ENCODE measurements at places on chromosomes 11 and 22.

GRCh38 chr11:118202599-118203422 is 22.0 kb downstream of the JAML start:
- no peaks in the 10 kb centered on the region for H3K27me3 ChIP-seq
- DNase-seq = peak; percentile 44
- no peaks in the 10 kb centered on the region for H3K4me1 ChIP-seq

GRCh38 chr22:46902436-46902835 is 140.0 kb downstream of the TBC1D22A start:
- no peak overlapping the region for H3K4me3 ChIP-seq
- no peak overlapping the region for H3K27ac ChIP-seq
- peaks cover 8% of the 10 kb centered on the region for H3K36me3 ChIP-seq
- no peak for DNase-seq
- no peaks in the 10 kb centered on the region for H3K4me1 ChIP-seq

GRCh38 chr11:76783896-76784813 is 999 bp downstream of the TSKU start:
- H3K27me3 ChIP-seq = no peaks in the 10 kb centered on the region
- peak overlapping the region; percentile 86 for H3K4me3 ChIP-seq
- DNase-seq = peak; percentile 85

- no peak overlapping the region for H3K27ac ChIP-seq
- no peaks in the 10 kb centered on the region for H3K27me3 ChIP-seq
- no peak for DNase-seq
- H3K4me1 ChIP-seq = no peaks in the 10 kb centered on the region
Measured at GRCh38 chr11:124928942-124929665, 6.7 kb downstream of the HEPACAM start.

- no peak for DNase-seq
- H3K27me3 ChIP-seq = no peaks in the 10 kb centered on the region
- no peak overlapping the region for H3K4me3 ChIP-seq
- H3K4me1 ChIP-seq = no peaks in the 10 kb centered on the region
- no peaks in the 10 kb centered on the region for H3K36me3 ChIP-seq
Measured at GRCh38 chr11:75797792-75798191, 17.2 kb upstream of the UVRAG start.

DNA sequence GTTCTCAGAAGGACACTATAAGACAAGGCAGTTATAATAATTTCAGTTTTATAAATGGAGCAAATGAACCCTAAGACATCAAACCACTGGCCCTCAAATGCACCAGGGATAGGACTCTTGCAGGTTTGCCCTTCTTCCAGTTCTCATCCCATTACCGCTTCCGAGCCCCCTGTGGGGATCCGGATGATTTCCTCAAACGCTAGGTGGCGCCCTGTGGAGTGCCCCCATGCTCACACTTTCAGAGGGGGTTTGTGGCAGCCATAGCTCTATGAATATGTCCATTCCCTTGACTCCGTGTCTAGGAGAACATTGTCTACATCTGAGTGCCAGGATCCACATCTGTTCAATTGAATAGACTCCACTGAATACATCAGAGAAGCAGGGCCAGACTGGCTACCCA is 816.3 kb downstream of the NTM start:
- no peak overlapping the region for H3K4me3 ChIP-seq
- DNase-seq = no peak
- no peaks in the 10 kb centered on the region for H3K4me1 ChIP-seq

DNA sequence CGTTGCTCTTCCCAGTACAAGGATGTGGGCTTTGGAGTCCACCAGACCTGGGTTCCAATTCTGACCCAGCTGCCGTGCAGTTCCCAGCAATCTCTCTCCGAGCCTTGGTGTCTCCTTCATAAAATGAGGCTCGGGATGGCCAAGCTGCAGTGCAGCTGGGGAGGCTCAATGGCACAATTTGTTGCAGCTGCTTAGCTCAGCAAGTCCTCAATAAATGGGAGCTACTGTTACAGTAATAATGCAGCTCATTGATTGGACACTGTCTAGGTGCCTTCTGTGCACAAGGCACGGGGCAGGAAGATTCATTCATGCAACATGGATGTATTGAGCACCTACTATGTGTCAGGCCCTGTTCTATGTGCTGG is 37.1 kb downstream of the SHISAL1 start:
- H3K27ac ChIP-seq = no peak overlapping the region
- DNase-seq = no peak
- H3K4me3 ChIP-seq = no peak overlapping the region
- H3K4me1 ChIP-seq = no peaks in the 10 kb centered on the region
- H3K27me3 ChIP-seq = no peaks in the 10 kb centered on the region

DNA sequence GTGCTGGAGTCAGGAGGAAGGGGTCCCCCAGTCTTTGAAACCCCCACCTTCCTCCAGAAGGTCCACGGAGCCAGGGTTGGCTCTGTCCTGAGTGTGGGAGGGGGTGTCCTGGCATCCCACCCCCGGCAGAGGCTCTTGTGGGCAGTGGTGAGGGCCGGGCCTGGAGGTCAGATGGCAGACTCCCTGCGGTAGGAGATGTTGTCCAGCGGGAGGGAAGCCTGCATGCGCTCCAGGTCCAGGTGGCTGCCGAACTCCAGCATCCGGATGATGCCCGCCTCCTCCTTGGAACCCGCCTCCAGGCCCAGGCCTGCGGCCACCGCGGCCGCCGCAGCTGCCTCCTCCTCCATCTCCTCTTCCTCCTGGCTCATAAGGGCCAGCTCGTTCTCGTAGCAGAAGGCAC is 28.4 kb downstream of the KCNJ4 start:
- H3K36me3 ChIP-seq = no peaks in the 10 kb centered on the region
- DNase-seq = no peak
- no peak overlapping the region for H3K4me3 ChIP-seq
- H3K27me3 ChIP-seq = no peaks in the 10 kb centered on the region
- H3K27ac ChIP-seq = no peak overlapping the region

- H3K4me3 ChIP-seq = no peak overlapping the region
- no peaks in the 10 kb centered on the region for H3K4me1 ChIP-seq
- DNase-seq = no peak
- H3K27me3 ChIP-seq = no peaks in the 10 kb centered on the region
- H3K27ac ChIP-seq = no peak overlapping the region
Measured at GRCh38 chr11:46112961-46113607, 8.2 kb downstream of the PHF21A start.

DNA sequence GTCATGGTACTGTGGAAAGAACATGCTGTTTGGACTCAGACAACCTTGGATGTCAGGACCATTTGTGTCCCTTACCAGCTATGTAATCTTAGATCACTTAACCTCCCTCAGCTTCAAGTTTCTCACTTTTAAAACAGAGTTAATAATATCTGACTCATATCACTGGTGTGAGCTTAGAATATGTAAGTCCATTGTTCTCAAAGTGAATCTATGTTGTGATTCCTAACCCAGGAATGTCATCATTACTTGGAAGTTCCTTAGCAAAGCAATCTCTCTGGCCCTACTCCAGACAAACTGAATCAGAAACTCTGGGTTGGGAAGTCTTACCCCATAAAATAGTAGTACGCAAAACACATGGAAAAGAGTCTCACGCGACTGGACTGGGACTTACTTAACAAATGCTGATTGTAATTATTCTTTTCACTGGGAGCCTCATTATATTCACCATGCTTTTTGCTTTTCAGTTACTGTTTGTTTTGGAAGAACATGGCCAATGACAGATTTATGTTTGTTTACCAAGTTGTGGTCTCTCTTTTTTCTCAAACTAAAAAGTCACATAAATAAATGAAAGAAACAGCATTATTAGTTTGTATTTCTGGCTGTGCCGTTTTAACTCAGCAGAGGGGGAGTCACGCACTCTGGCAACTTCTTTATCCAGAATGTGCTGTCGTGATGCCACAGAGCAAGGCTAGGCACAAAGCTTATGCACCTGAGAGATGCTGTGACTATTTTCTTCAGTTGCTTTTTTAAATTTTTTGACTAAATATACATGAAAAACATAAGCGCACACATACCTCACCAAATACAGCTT is 217.7 kb upstream of the CTSC start:
- H3K27me3 ChIP-seq = no peaks in the 10 kb centered on the region
- DNase-seq = no peak

DNA sequence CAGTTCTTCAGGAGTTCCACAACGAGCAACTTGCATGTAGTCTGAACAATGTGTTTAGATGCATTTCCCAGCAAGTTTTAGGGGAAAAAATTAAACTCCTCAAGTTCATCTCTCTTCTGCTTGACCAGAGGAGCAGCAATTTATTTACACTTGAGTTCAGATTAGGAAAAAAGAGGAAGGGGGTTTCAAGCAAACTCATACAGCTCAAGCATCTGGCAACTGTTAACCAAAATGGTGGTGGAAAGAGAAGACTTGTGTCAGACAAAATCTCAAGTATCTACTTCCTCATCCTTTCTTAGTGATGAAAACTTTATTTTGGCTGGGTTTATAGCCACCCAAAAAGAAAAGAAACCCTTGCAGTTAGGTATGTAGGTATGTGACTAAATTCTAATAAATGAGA is 29.1 kb upstream of the PICALM start:
- H3K36me3 ChIP-seq = no peaks in the 10 kb centered on the region
- no peak for DNase-seq
- no peaks in the 10 kb centered on the region for H3K4me1 ChIP-seq
- no peaks in the 10 kb centered on the region for H3K27me3 ChIP-seq
- no peak overlapping the region for H3K4me3 ChIP-seq

GRCh38 chr11:13868710-13869397 is 93.7 kb upstream of the SPON1 start:
- H3K36me3 ChIP-seq = no peaks in the 10 kb centered on the region
- no peak overlapping the region for H3K4me3 ChIP-seq
- no peaks in the 10 kb centered on the region for H3K27me3 ChIP-seq
- no peaks in the 10 kb centered on the region for H3K4me1 ChIP-seq
- no peak for DNase-seq
- H3K27ac ChIP-seq = no peak overlapping the region

- peaks cover 16% of the 10 kb centered on the region for H3K36me3 ChIP-seq
- no peaks in the 10 kb centered on the region for H3K27me3 ChIP-seq
- H3K4me3 ChIP-seq = peak overlapping the region; percentile 70
- H3K4me1 ChIP-seq = peaks cover 41% of the 10 kb centered on the region
- DNase-seq = no peak
Measured at GRCh38 chr22:38870791-38871359, 1.1 kb downstream of the CBX6 start.

GRCh38 chr11:19160847-19161246 is 40.9 kb downstream of the CSRP3 start:
- peaks cover 3% of the 10 kb centered on the region for H3K36me3 ChIP-seq
- no peak for DNase-seq
- no peaks in the 10 kb centered on the region for H3K27me3 ChIP-seq
- H3K27ac ChIP-seq = no peak overlapping the region
- H3K4me1 ChIP-seq = no peaks in the 10 kb centered on the region

- no peaks in the 10 kb centered on the region for H3K36me3 ChIP-seq
- no peak overlapping the region for H3K27ac ChIP-seq
- no peaks in the 10 kb centered on the region for H3K4me1 ChIP-seq
- no peak overlapping the region for H3K4me3 ChIP-seq
- DNase-seq = no peak
Measured at GRCh38 chr22:21028277-21029251, 3.8 kb downstream of the SLC7A4 start.

DNA sequence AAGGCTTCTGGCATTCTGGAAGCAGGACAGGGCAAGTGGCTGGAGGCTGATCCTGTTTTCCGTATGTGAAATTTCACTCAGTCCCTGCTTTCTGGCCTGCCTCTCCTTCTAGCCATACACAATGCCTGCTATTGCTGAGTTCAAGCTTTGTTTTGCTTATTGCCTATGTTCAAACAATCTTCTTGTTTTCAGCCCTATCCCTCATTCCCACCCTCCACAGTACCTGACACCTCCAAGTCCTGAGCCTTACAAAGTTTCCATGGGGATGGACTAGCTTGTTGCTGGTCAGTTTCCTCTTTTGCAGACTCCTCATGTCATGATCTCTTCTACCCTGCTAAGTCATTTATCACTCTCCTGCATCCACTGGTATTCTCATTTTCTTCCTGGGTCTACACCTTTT is 38.1 kb downstream of the FAM76B start:
- H3K36me3 ChIP-seq = no peaks in the 10 kb centered on the region
- no peak for DNase-seq
- no peaks in the 10 kb centered on the region for H3K4me1 ChIP-seq
- no peak overlapping the region for H3K27ac ChIP-seq
- no peaks in the 10 kb centered on the region for H3K27me3 ChIP-seq

DNA sequence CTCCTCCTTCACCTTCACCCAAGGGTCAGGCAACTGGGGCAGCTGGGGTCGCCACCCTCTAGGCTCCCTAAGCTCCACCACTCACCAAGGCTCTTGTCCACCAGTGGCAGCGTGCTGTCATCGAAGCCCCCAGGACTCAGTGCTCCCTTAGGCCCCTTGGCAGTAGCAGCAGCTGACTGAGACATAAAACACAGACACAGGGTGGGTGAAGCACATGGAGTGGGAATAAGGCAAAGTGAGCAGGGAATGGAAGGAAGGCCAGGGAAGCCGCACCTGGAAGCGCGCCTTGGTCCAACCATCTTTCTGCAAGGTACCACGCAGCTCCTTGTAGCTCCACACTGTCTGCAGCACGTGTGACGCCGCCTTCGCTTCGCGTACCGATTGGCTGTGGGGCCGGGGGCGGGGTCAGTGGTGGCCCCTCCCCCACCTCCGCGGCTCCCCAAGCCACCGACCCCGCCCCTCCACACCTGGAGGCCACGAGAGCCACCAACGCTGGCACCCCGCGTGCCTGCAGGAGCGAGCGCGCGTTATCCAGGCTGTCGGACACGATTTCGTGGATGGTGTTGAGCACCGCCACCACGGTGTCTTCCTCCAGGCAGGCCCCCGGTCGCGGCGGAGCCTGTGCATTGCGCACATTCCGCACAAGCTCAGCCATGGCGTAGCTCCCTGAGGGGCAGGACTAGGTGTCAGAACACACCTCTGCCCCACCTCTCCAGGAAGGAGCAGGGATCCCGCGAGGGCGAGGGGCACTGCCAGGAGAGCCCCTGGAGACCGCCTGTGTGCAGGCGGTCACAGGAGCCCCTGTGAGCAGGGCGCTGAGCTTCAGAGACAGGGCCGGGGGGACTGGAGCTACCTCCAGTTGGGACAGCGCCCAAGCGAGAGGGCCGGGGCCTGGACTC is 31.3 kb upstream of the TXNRD2 start:
- no peaks in the 10 kb centered on the region for H3K27me3 ChIP-seq
- no peak for DNase-seq
- H3K36me3 ChIP-seq = peaks cover 77% of the 10 kb centered on the region
- no peaks in the 10 kb centered on the region for H3K4me1 ChIP-seq
- H3K27ac ChIP-seq = peak overlapping the region; percentile 19

GRCh38 chr11:46914910-46915309 is 3.4 kb downstream of the LRP4 start:
- H3K4me1 ChIP-seq = peaks cover 13% of the 10 kb centered on the region
- H3K4me3 ChIP-seq = no peak overlapping the region
- H3K36me3 ChIP-seq = no peaks in the 10 kb centered on the region
- H3K27me3 ChIP-seq = no peaks in the 10 kb centered on the region
- DNase-seq = no peak

GRCh38 chr11:78857688-78858087 is 283.0 kb upstream of the NARS2 start:
- no peak overlapping the region for H3K27ac ChIP-seq
- H3K36me3 ChIP-seq = peaks cover 11% of the 10 kb centered on the region
- DNase-seq = no peak
- H3K27me3 ChIP-seq = no peaks in the 10 kb centered on the region
- no peaks in the 10 kb centered on the region for H3K4me1 ChIP-seq
- H3K4me3 ChIP-seq = no peak overlapping the region

Measured in ascending aorta (tissue), 2 donors.